Osteocyte (in vitro differentiated cells): ENCODE measurements at places on chromosomes 6 and 20. TPM values are rescaled to one million over a fixed set of nuclear protein-coding genes. Genes with fewer than 3 reads are reported as not detected.

The TFAP2D gene
- total RNA-seq: not detected in 2 replicates

The EPB41L2 gene
- 65.3 and 67.5 TPM in 2 replicates for total RNA-seq

DNA sequence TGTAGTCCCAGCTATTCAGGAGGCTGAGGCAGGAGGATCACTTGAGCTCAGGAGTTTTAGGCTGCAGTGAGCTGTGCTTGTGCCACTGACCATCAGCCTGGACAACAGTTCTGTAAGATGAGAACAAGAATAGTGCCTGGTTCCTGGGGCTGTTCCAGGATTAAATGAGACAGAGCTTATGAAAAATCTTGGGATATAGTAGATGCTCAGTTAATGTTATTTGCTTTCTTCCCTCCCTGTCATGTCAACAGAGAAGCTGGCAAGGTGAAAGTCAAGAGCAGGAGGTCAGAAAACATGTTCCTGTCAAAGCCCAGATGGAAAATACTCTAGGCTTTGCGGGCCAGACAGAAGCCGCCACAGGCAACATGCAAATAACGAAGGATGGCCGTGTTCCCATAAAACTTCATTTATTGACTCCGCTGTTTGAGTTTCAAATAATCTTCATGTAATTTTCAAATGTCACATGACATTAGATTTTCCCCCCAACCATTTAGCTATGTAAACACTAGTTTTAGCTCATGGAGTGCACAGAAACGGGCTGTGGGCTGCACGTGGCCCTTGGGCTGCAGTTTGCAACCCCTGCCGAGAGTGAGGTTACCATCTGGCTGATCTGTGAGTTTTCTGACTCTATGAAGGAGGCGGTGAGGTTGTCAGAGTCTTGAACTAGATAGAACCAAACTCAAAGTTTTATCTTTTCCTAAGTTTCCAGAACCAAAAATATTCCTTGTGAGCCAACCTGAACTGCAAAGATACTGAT lies 63.4 kb upstream of the PMEPA1 start:
- no peak for DNase-seq

The TCEA2 gene
- total RNA-seq: 67.3 and 73.1 TPM in 2 replicates

The USP49 gene
- 5.2 and 5.4 TPM in 2 replicates for total RNA-seq

DNA sequence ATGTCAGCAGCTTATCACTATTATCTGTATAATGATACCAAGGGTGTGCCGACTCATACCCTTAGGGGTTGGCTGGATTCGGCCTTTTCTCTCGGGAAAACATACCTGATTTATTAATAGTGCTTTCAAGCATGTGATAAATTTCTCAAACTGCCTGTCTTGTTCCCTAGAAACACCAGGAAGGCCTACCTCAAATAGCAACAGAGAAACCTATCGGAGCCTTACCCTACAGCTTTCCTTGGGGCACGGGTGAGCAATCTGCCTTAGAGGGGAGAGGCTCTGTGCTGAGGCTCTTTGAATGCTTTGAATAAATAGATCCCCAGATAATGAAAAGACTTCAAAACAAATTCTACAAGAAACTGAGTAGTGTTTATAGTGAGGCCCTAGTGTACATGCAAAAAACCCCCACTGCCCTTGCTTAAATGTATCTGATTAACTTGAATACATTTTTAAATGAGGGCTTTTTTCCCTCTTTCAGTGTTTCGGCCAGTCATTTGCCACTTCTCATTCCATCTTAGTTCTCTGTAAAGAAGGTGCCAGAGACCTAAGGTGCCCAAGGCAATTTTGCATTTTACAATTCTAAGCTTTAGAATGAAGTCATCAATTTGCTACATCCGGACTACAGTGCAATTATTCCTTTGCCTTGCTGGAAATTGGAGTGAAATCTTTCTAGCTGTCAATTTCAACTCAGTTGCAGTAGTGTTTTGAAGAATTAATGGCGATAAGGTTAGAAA lies 320.1 kb downstream of the ESR1 start:
- DNase-seq: no peak

- no peak for DNase-seq
Measured at GRCh38 chr6:147117011-147117410, 87.2 kb upstream of the STXBP5 start.

DNA sequence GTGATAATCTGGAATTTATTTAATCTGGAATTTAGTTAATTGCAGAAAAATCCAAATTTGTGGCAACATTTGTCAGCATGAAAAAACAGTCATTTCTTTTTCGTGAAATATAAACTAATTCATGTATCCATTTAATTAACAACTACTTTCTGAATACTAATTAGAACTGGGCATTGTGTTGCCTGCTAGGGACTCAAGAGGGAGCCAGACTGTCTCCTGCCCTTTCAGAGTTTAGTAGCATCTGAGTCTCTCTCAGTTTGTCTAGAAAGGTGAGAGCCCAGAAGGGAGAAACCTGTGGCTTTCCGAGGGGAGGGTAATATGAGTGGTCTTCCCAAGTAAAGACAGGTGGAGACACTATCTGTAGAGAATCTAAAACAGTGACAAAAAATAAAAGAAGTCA lies 210.9 kb upstream of the HDDC2 start:
- no peak for DNase-seq

The GPR31 gene
- not detected in 2 replicates for total RNA-seq

The ULBP2 gene
- 2.1 and 2.9 TPM in 2 replicates for total RNA-seq

The GSTA2 gene
- not detected in 2 replicates for total RNA-seq

The ERGIC3 gene
- total RNA-seq: 313 and 323 TPM in 2 replicates

The RNF114 gene
- 64.9 and 65.1 TPM in 2 replicates for total RNA-seq

DNA sequence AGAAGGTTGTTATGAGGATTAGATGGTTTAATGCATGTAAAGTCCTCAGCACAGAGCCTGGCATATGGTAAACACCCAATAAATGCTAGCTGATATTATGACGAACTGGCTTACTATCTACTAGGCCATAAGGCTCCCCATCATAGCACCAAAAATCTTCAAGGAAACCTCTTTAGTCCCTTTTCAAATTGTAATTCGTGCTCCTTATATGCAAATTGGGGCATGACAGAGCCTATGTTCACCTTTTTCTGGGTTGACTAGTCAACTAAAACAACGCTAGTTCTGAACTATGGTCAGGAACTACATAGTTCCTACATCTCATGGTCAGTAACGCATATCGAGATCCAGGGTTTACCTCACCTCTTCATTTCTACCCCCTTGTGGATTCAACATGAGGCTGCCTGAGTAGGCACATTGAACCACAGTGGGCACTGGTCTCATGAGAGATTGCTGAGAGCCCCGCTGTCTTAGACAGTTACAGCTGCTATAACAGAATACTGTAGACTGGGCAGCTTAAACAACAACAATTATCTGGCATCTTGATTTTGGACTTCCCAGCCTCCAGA lies 97.2 kb upstream of the TNFAIP3 start:
- DNase-seq: no peak
